Activated CD8-positive, alpha-beta memory T cell treated with anti-CD3 and anti-CD28 coated beads, Interleukin-2, amount 10 ng/mL, durations not matched to agents 7 days and 5 days (primary cell): ENCODE measurements at places on chromosomes 11 and 22. TPM values are rescaled to one million over a fixed set of nuclear protein-coding genes. Genes with fewer than 3 reads are reported as not detected.

DNA sequence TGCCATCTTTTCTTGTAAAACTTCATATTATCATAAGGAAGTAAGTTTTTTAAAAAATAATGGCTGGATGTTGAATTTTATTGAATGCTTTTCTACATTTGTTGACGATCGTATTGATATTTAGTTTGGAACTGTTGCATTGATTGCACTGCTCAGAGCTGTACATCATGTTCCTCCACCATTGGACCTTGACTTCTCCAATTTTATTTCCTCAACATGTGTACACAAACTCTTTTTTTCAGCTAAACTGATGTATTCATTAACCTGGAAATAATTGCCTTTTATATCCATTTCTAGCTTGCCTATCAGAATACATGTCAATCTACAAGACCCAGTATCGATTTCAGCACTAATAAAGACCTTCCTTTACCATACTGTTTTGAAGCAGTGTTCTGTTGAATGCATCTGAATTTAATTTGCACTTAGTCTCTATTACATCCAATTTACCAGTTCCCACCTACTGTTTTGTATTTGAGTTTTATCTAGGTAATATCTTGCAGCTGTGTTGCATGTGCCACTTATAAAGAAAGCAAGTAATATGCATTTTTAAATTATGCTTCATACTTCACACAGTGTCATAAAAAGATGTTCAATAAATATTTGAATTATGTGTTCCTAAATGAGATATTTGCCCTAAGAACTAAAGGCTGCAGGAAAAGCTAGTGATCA, 5.5 kb downstream of the CEP57 start:
- H3K27me3 ChIP-seq = no peaks in the 10 kb centered on the region
- no peak overlapping the region for H3K4me3 ChIP-seq
- H3K27ac ChIP-seq = no peak overlapping the region
- no peak for DNase-seq

DNA sequence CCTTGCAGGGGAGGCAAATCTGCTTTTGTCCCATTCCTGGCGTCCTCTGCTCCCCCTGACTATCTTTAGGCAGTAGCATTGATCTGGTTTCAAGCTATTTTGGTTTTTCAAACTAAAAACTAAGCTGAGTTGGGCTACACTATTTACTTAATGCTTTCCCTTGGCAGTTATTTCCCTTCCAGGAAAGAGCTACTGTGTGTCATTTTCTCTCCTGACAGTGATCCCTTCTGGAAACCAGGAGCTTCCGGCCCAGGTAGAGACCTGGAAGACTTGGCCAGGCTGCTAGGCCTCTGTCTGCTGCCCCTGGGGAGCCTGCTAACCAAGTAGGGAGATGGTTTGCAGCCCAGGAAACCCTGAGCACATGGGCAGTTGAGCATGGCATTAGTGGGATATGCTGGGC, 35.0 kb downstream of the NAV2 start:
- no peak overlapping the region for H3K4me3 ChIP-seq
- H3K4me1 ChIP-seq = no peaks in the 10 kb centered on the region

GRCh38 chr11:43578346-43579170, 102.0 kb upstream of the HSD17B12 start:
- no peak overlapping the region for H3K27ac ChIP-seq
- H3K4me3 ChIP-seq = peak overlapping the region; percentile 55
- DNase-seq = no peak
- H3K27me3 ChIP-seq = peaks cover 97% of the 10 kb centered on the region
- H3K4me1 ChIP-seq = peaks cover 28% of the 10 kb centered on the region

DNA sequence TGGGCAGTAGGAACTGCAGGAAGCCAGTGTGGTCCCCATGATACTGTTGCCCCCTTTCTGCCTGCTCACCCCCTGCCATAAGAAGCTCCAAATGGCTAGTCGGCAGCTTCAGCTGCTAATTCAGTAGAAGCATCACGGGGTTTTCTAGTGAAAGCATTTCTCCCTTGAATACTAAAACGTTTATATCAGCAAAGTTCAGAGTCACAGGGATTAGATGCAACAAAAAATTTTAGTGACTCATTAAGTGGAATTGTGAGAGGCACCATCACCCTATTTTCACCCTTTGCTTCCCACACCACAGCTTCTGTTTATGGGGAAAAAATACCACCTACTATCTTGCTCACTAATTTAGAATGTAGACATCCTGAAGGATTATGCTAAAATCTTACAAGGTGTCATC, 25.2 kb downstream of the RAB39A start:
- no peaks in the 10 kb centered on the region for H3K36me3 ChIP-seq
- DNase-seq = no peak
- H3K4me1 ChIP-seq = peaks cover 6% of the 10 kb centered on the region
- no peak overlapping the region for H3K27ac ChIP-seq
- H3K27me3 ChIP-seq = peaks cover 13% of the 10 kb centered on the region
- H3K4me3 ChIP-seq = no peak overlapping the region

DNA sequence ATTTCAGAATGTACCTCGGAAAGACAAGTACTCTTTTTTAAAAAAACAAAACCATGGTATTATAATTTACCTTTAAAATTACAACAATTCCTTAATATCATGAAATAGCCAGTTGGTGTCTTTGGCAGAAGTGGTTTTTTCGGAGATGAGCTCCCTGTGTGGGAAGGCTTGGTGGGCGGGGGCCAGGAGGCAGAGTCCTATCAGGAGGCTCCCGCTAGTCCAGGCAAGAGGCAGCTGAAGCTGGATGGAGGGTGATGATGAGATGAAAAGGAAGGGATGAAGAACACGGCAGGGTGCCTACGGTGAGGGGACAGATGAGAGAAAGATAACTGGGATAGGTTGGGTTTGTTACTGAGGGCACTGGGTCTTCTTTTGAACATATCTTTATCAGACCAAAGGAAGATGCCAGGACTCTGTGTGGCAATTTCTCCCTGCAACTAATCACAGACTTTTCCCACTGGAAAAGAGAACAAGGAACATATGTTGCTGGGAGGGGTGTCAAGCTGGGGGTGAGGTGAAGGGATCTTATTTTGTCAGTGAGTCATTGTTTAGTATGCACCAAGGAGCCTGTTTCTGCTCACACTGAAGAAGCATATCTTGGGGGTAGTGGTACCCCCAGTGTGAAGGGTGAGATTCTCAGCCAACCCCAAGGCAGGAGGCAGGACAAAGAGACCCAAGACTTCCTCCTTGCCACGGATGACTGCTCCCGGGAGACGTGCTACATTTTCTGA, 91.5 kb upstream of the YWHAH start:
- H3K4me3 ChIP-seq = no peak overlapping the region
- no peak for DNase-seq
- H3K27me3 ChIP-seq = no peaks in the 10 kb centered on the region
- H3K36me3 ChIP-seq = peaks cover 19% of the 10 kb centered on the region
- no peak overlapping the region for H3K27ac ChIP-seq

The RIMBP3B gene
- total RNA-seq = 0.09 TPM

- H3K4me1 ChIP-seq = peaks cover 8% of the 10 kb centered on the region
- H3K4me3 ChIP-seq = no peak overlapping the region
- peaks cover 7% of the 10 kb centered on the region for H3K36me3 ChIP-seq
- H3K27ac ChIP-seq = no peak overlapping the region
These were observed 41.3 kb upstream of the HSD17B12 start for GRCh38 chr11:43639224-43639623.
